Progenitor cell of endocrine pancreas (in vitro differentiated cells): ENCODE measurements at places on chromosomes 13 and 19.

DNA sequence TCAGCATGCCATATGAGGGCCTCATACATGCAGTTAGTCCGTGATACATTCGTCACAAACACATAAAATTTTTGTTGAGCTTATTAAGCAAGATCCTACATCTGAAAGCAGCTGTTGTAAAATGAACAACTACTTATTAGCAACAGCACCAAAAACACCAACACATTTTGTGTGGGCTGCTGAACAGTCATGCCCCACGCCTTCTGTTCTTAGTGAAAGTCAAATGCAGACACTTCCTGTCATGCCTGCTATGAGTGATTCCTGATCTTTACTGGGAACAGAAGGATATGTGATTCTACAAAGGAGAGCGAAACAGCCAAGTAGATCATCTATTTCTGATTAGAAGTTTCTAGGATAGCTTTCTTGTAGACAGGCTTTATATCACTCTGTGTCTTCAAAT is 4.2 kb upstream of the B3GLCT start:
- no peaks in the 10 kb centered on the region for H3K36me3 ChIP-seq
- H3K4me1 ChIP-seq = peaks cover 7% of the 10 kb centered on the region
- no peak for DNase-seq
- no peak overlapping the region for H3K4me3 ChIP-seq
- peaks cover 20% of the 10 kb centered on the region for H3K27me3 ChIP-seq

DNA sequence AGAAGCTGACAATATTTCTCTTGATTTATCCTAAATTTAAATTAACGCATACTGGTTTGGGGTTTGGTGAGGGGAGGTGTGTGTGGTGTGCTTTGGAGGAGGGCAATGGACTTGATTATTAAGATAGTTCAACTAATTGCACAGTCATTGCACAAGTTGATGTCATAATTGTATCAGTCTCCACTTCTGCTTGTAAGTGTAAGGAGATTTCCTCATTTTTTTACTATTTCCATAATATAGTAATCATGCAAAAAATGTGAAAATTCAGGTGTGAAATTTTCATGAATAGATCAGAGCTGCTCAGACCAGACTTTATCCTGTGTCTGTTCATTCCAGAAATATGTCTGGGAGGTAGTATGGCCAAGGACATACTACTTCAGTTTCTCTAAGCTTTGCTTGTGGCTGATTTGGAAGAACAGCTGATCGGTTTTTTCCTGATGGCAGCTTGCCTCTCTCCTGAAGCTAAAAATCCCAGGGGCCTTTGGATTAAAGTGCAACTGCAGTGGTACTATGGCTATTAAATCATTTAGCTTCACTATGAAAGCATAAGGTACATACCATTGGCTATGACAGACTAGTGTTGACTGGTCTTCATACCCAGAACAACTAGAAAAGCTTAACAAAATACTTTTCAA is 201.8 kb upstream of the MIR17HG start:
- H3K36me3 ChIP-seq = no peaks in the 10 kb centered on the region
- no peak for DNase-seq
- H3K27ac ChIP-seq = no peak overlapping the region
- H3K27me3 ChIP-seq = no peaks in the 10 kb centered on the region
- H3K4me3 ChIP-seq = no peak overlapping the region

GRCh38 chr19:8611877-8612806 is 1.6 kb upstream of the ADAMTS10 start:
- peak overlapping the region; percentile 70 for H3K4me3 ChIP-seq
- peaks cover 8% of the 10 kb centered on the region for H3K27me3 ChIP-seq

DNA sequence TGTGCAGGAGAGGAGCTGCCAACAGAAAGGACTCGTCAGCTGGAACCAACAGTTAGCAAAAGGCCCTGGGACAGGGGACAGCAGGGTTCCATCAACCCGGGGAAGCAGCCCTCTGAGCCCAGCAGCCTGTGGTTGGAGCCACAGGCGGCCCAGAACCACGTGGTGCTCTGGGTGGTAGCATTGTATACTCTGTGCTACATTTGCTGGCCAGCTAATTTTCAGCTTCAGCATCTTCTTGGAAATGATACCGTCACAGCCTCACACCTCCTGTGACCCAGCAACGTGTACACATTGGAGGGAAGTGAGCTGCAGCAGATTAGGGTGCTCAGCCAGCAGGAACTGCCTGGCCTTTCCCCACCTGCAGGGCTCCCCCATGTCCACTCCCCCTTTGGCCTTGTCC is 13.1 kb upstream of the MTIF3 start:
- no peak overlapping the region for H3K4me3 ChIP-seq
- no peaks in the 10 kb centered on the region for H3K36me3 ChIP-seq
- no peak for DNase-seq
- H3K27ac ChIP-seq = no peak overlapping the region

DNA sequence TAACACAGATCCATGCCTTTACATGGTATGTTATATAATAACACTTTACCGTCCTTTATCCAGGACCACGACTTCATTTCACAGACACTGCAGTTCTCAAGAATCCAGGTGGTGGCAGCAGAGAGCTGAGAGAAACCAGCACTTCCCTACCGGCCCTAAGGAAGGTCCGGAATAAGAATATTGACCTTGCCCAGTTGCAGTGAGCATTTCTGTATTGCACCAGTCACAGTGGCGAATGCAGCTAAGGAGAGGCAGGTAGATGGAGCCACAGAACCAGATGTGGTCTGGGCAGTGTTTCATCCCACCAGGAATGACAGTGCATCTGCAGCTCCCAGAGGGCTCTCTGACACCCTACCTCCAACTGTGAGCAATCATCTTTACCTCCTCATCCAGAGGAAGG is 44.6 kb downstream of the ZNF787 start:
- peaks cover 9% of the 10 kb centered on the region for H3K4me1 ChIP-seq
- H3K27me3 ChIP-seq = peaks cover 19% of the 10 kb centered on the region
- peak; percentile 59 for DNase-seq
- H3K4me3 ChIP-seq = no peak overlapping the region
- H3K27ac ChIP-seq = no peak overlapping the region

DNA sequence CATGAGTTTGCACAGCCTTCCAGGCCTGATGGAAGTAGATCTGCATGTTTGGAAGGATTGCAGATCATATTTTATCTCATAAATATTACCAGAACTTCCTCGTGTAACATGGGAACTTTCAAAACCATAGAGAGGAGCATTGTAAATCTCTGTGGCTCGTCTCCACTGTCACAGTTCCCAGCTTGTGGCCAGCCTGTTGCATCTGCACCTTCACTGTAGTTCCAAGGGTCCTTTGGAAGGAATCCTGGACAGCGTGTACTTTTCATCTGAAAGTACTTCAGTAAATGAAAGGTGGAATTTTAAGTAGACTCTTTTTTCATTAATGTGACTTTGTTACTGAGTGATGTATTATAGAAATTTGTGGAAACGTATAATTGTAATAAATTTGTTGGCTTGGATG is 105.4 kb downstream of the ATP11A start:
- DNase-seq = no peak
- H3K27me3 ChIP-seq = no peaks in the 10 kb centered on the region
- peaks cover 40% of the 10 kb centered on the region for H3K36me3 ChIP-seq
- no peak overlapping the region for H3K27ac ChIP-seq
- no peak overlapping the region for H3K4me3 ChIP-seq

GRCh38 chr13:52850072-52850395 is 1.6 kb upstream of the PCDH8 start:
- no peak overlapping the region for H3K27ac ChIP-seq
- peaks cover 18% of the 10 kb centered on the region for H3K4me1 ChIP-seq
- H3K4me3 ChIP-seq = peak overlapping the region; percentile 32

DNA sequence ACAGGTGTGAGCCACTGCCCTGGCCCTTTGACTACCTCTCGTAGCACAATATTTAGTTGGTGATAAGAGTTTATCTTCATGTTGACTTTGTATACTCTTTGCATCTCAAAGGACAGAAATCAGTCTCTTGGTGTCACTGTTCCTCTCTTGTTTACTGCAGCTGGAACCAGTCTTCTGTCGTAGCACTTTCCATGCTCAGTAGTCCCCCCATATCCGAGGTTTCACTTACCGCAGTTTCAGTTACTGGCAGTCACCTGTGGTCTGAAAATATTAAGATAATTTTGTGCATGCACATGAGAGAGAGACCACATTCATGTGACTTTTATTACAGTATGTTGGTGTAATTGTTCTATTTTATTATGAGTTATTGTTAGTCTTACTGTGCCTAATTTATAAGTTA is 49.1 kb downstream of the WASF3 start:
- peak overlapping the region; percentile 57 for H3K27ac ChIP-seq
- H3K36me3 ChIP-seq = peaks cover 2% of the 10 kb centered on the region
- H3K27me3 ChIP-seq = no peaks in the 10 kb centered on the region
- H3K4me1 ChIP-seq = peaks cover 57% of the 10 kb centered on the region

DNA sequence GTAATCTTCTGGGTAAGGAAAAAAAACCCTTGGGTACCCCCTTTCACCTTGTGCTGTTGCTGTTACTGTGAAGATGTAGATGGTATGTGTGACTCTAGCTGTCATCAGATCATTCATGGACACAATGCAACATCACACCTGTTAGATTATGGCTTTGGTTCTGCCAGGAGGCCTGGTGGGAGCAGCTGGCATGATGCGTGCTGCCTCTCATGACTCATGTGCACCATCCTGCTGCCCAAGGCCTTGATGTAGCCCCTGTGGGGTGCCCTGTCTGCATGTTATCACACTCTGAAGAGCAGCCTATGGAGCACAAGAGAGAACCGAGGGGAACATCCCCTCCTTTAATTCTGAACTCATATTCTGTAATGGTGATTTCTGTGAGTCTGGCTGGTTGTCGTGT is 57.7 kb upstream of the TEX29 start:
- no peak overlapping the region for H3K4me3 ChIP-seq
- no peak overlapping the region for H3K27ac ChIP-seq
- no peaks in the 10 kb centered on the region for H3K4me1 ChIP-seq
- peaks cover 21% of the 10 kb centered on the region for H3K36me3 ChIP-seq
- H3K27me3 ChIP-seq = no peaks in the 10 kb centered on the region

DNA sequence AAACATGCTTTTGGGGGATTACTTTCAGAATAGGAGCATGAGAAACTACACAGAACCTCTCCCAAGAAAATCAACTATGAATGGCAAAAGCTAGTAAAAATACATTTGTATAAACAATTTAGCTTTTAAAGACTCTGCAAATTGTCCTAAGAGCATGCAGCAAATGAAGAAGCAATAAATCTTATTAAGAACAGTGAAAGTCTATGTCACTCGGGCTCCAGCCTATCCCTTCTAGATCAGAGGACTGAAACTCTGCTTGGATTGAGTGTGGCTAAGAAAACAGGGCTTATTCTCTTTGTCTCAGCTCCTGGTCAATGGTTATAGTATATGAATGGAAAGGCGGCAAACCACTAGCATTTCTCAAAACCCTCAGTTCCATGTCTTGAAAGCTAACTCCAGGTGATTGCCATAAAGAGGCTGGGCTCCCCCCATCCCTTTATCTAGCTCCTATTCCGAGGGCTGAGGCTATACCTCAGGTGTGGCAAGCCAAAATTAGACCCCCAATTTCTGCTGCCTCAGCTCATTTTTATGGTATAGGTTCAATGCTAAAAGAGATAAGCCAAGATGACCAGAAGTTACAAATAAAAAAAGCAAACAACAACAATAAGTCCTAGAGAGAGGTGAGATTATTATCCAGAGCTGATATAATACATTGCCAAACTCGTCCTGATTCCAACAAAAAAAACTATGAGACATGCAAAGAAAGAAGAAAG is 953.2 kb downstream of the SLITRK6 start:
- H3K27ac ChIP-seq = no peak overlapping the region
- H3K4me3 ChIP-seq = no peak overlapping the region

DNA sequence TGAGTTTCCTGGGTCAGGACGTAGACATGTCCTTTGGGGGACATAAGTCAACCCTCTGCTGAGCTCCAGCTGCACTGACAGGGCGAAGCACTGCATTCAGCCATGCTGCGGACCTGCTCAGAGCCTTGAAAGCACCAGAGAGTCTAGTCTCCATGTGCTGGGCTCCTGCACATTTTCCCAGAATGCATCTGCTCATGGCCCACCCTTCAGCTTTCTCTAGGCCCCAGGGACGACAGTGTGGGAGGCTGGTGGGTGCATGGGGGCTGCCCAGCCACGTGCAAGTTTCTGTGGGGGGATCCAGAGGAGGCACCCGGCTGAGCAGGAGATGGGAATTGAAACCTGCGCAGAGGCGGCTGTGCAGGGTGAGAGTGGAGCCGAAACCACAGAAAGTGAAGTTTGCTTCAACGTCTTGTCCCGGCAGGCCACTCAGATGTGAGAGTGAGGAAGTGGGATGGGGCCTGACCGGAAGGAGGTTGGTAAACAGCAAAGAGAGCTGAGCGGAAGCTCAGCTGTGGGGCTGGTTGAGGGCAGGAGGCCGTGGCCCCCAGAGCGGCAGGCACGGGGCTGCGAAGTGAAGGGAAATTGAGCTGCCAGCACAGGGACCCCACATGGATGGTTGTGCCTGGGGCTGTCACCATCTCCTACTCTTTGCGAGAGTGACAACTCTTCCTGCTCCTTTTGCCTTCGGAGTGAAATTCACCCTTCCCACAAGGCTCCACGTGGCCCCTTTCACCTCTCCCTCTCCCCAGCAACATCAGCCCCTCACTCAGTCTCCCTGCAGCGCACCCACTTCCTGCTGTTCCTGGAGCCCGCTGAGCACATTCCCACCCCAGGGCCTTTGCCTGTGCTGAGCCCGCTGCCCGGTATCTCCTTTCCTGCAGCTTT is 11.8 kb downstream of the PGLS start:
- H3K4me3 ChIP-seq = no peak overlapping the region
- no peaks in the 10 kb centered on the region for H3K4me1 ChIP-seq
- no peaks in the 10 kb centered on the region for H3K27me3 ChIP-seq
- H3K36me3 ChIP-seq = peaks cover 12% of the 10 kb centered on the region
- no peak for DNase-seq

DNA sequence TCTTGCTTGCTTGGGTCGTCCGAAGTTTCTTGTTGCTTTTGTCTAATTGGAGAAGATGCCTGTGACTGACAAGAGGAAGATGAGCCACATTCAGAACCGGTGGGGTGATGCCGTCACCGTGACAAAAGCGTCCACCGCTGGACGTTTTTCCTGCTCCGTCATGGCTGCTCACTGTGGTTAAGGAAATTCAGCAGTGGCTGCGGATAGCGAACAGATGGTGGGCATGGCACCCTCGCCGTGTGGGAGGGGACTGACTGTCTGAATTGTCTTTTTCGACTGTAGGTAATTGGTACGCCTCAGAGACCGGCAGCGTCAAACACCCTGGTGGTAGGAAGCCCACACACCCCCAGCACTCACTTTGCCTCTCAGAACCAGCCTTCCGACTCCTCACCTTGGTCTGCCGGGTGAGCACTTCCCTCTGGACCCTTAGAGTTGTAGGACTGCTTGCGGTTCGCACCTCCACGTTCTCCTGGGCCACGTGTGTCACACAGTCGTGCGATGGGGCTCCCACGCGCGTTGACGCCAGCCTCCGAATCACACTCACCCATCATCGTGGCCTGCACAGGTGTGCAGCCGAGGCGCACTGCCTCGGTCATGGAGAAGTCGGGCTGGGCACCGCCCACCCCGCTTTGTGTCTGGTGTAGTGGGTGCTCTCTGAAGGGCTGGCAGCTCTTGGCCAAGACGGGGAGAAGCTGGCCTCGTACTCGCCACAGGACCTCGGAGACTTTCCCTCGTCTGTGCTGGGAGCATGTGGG is 26.5 kb downstream of the ATP4B start:
- no peak overlapping the region for H3K27ac ChIP-seq
- H3K4me1 ChIP-seq = no peaks in the 10 kb centered on the region
- no peak overlapping the region for H3K4me3 ChIP-seq

- H3K36me3 ChIP-seq = peaks cover 5% of the 10 kb centered on the region
- DNase-seq = no peak
- H3K27me3 ChIP-seq = peaks cover 4% of the 10 kb centered on the region
Measured at GRCh38 chr19:42553292-42554045, 25.2 kb upstream of the CEACAM1 start.
